ENCODE measurements at places on chromosomes 16 and 17.

- DNase-seq = peak; percentile 16
Measured at GRCh38 chr17:17119533-17119932, 77.3 kb downstream of the MPRIP start.

- no peak for DNase-seq
Measured at GRCh38 chr17:18247613-18248001, 10.9 kb downstream of the FLII start.

DNA sequence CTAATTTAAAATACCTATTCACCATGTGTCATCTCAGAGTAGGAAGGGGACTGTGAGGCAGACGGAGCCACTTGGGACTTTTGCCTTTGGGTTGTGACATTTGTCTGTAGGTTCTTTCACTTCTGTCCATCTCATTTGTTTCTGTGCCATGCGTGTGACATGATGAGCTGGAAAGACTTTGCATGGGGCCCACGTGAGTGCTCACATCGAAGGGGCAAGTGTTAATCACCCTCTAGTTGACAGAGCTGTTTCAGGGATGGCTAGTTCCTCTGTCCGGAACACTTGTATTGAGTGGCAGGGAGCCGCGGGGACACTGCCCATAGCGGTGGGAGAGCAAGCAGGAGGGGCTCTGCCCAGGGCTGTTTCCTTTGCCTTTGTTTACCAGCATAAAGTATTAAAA is 112.0 kb downstream of the RPTOR start:
- DNase-seq = no peak

DNA sequence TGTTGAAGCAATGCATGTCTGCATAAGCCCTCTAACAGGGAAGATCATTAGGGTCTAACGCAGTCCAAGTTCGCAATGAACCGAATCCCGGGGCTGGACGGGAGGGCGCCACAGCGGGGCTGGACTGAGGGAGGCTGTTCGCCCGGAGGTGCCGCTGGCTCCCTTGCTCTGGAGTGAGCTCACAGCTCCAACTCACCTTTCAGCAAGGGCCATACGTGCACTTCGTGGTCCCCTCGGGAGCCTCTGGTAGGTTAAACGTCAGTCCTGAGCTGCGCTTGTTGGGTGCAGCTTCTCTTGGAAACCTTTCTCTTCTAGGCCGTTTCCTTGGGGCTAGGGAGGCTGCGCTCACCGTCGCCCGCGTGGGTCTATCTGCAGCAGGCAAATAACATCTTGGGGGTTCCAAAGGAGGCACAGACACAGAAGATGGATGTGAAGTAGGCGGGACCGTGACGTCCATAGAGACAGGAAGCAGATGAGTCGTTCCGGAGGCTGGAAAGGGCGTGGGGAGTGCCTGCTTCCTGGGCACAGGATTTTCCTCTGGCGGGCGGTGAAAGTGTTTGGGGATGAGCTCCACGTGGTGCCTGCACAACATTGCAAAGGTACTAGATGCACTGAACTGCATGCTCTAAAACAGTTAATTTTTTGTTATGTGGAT is 21.9 kb downstream of the ATP2C2 start:
- no peak for DNase-seq

- no peak for DNase-seq
Measured at GRCh38 chr17:37830151-37830993, 85.5 kb upstream of the HNF1B start.

DNA sequence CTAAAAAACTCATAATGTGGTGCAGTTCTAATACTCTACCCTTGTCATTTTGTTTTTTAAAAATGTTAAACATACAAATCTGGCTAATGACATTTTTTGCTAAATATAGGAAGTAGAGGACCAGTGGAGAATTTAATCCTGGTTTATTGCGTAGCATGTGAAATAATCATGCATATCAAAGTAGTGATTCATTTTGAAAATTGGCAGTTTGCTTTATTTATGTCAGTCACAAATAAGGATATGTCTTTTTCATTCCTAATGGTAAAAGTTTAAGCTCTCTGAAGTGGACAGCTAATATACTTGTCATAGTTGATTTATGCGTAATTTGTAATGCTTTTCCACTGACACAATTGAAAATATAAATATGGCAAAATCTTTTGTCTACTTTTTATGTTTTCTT is 224.2 kb downstream of the BCAS3 start:
- no peak for DNase-seq

DNA sequence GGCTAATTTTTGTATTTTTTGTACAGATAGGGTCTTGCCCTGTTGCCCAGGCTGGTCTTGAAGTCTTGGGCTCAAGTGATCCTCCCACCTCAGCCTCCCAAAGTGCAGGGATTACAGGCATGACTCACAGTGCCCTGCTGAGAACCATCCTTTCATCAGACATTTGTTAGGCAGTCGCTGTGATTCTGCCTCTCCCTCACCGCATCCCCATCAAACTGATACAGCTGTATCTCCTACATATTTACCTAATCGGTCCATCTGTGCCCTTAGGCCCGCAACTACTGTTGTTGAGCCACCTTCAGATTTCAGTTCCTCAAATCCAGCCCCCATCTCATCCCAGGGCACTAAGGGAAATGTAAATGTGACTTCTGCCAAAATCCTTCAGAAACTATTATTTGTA is 2.0 kb upstream of the SLC43A2 start:
- DNase-seq = no peak

DNA sequence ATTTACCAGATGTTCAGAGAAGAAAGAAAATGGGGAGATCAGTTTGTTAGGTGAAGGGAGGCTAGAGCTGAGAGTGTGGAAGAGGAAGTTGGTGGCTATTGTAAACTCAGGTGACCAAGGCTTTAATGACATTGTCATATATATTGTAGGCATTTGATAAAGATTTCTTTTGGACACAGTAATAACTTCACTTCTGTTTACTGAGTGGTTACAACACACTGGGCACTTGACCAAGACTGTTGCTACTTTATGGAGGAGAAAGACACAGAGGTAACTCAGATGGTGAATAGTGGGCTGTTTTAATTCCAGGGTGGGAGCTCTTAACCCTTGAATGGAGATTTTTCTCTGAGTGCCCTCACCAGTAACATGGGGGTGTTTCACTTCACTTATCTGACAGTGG is 46.0 kb downstream of the TNRC6A start:
- DNase-seq = no peak

DNA sequence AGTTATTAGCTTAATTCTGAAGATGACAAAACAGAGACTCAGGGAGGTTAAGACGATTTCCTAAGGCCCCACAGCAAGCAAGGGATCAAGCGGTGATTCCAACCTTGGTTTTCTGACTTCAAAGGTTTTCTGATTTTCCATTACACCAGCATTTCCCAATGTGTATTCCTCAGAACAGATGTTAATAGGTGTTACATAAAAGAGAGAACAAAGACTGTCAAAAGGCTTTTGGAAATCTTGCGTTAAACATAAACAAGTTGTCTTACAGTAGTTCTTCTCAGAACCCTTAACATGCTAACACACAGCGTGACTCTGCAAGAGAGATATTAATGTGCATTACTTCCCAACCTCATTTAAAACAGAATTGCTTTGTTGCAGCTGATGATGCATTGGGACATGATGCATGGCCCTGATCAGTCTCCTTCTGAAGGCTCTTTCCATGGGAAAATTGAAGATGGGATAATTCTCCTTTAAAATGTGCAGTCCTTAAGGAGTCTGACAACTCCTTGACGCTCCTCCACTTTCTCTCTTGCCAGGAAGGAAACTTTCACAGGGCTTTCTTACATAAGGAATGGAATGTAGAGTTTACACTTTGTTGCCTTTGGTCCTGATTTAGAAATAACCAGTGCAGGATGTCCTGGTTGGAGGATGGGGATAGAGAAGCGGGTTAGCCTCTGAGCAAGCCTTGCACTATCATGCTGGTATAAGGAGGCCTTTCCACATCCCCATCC is 21.5 kb upstream of the MMD start:
- no peak for DNase-seq

- no peak for DNase-seq
Measured at GRCh38 chr16:71499775-71500364, 10.7 kb upstream of the ZNF19 start.

GRCh38 chr16:3690980-3691720 is 26.2 kb downstream of the TRAP1 start:
- DNase-seq = no peak

DNA sequence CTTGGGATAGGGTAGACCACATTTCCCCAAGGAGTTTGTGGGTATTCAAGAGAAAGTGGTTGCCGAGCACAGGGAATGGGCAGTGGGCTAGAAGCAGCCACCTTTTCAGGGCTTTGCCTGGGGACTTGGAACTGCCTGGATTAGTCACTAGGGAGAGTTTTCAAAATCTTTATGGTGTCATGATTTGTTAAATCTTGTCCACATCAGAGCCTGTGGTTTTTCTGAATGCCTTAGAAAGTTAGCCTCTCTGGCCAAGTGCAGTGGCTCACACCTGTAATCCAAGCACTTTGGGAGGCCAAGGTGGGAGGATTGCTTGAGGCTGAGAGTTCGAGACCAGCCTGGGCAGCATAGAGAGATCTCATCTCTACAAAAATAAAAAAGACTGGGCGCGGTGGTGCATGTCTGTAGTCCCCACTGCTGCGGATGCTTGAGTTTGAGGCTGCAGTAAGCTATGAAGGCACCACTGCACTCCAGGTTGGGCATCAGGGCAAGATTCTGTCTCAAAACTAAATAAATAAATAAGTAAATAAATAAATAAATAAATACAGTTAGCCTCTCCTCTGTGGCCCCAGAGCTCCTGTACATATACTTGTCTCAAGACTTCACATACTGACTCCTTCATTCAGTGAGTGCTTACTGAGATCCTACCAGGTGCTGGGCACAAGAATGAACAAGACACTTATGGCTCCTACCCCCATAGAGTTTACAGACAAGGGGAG is 76.3 kb upstream of the HNF1B start:
- DNase-seq = no peak

DNA sequence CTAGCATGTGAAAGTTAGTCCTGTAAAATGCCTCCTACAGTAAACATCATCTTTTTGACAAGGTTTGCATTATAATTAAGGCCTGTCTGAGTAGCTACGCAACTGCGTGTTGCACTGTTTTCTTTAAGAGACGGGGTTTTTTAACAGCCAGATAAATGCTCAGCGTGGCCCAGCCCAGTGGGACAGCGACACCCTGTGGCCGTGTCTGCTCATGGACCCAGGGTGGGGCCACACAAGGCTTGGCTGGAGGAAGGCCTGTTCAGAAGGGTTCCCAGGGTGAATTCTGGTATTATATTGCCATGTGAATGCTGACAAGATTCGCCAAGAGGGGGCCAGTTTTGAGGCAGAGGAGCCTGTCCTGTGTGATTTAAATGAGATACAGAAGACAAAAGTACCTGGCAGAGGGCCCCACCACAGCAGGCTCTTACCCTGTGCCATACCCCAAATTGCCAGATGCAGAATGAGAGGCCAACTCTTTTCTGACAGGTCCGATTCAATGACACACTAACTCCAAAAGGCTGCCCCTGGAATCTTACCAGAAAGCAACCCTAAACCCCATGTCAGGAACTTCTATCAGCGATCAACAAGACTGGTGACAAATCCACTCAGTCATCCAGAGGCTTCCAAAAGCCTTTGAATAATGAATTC is 65.9 kb upstream of the IRX6 start:
- peak; percentile 2 for DNase-seq

DNA sequence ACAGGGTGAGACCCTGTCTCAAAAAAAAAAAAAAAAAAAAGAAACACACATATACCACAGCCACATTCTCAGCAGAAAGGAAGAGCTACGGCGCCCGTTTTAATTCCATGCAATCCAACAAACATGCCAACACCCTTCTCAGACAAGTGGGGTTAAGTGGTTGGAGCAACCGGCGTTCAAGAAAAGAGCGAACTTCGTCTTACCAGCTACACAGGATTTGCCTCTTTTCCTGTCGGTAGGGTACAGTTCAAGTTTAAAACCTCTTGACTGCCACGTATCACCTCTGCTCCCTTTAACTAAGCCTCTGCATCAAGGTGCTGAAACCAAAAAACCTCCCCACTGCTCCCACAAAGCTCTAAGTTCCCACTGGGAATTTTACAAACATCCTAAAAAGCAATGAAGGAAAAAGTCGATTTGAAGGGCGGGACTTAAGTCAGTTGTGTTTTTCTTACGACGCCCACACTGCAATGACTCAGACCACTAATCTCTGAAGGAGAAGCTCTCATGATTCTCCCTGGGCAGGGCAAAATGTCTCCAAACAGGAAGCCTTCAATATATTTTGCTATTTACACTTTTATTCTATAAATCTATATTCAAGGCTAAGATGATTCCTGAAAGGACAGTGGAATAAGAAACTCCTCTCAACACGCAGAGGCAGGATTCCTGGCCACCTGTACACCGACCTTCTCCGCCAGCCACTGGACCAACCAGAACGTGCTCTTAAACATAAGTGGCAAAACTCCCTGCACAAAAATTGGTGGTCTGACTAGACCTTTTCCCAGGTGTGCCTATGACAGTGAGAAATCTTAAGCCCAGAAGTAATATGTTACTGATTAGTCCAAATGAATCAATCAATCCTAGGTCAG is 18.8 kb downstream of the SRP68 start:
- DNase-seq = no peak

GRCh38 chr16:82694239-82694874 is 67.6 kb downstream of the CDH13 start:
- DNase-seq = no peak

GRCh38 chr17:35129973-35130351 is 8.5 kb downstream of the FNDC8 start:
- DNase-seq = no peak

DNA sequence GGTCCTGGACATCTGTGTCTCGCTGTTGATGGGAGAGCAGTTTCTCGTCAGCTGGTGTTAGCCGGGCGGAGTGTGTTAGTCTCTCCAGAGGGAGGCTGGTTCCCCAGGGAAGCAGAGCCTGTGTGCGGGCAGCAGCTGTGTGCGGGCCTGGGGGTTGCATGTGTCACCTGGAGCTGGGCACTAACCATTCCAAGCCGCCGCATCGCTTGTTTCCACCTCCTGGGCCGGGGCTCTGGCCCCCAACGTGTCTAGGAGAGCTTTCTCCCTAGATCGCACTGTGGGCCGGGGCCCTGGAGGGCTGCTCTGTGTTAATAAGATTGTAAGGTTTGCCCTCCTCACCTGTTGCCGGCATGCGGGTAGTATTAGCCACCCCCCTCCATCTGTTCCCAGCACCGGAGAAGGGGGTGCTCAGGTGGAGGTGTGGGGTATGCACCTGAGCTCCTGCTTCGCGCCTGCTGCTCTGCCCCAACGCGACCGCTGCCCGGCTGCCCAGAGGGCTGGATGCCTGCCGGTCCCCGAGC is 17.9 kb downstream of the GAA start:
- DNase-seq = no peak

- DNase-seq = peak; percentile 9
Measured at GRCh38 chr17:44911133-44912001, 3.9 kb downstream of the GFAP start.

Measured in activated CD8-positive, alpha-beta memory T cell treated with anti-CD3 and anti-CD28 coated beads for 48 hours (primary cell).